GM23248 (cell line): ENCODE measurements at places on chromosomes 4 and X. TPM values are rescaled to one million over a fixed set of nuclear protein-coding genes. Genes with fewer than 3 reads are reported as not detected.

DNA sequence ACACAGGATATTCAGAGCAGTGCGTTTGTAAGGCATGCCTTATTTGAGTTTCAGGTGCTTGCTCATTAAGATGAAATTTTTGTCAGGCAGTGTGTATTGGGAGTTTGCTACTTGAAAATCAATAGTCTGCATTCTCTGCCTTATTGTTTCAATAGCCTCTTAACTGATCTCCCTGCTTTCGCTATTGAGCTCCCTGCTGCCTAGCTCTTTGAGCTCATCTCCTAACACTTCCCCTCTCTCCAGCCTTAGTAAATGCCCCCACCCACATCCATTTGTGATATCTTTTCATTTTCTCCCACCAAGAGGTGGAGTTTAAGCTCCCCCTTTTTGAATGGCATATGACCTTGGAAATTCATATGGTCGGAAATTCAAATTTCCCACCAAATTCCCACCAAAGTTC is 256.6 kb downstream of the IL1RAPL1 start:
- H3K4me3 ChIP-seq: no peak overlapping the region
- H3K36me3 ChIP-seq: no peaks in the 10 kb centered on the region
- no peaks in the 10 kb centered on the region for H3K4me1 ChIP-seq
- DNase-seq: no peak

GRCh38 chr4:122823476-122823875 is 3.2 kb upstream of the FGF2 start:
- H3K4me3 ChIP-seq: no peak overlapping the region
- DNase-seq: peak; percentile 40
- H3K4me1 ChIP-seq: peaks cover 31% of the 10 kb centered on the region
- H3K27ac ChIP-seq: no peak overlapping the region
- H3K27me3 ChIP-seq: no peaks in the 10 kb centered on the region
- peaks cover 3% of the 10 kb centered on the region for H3K36me3 ChIP-seq

DNA sequence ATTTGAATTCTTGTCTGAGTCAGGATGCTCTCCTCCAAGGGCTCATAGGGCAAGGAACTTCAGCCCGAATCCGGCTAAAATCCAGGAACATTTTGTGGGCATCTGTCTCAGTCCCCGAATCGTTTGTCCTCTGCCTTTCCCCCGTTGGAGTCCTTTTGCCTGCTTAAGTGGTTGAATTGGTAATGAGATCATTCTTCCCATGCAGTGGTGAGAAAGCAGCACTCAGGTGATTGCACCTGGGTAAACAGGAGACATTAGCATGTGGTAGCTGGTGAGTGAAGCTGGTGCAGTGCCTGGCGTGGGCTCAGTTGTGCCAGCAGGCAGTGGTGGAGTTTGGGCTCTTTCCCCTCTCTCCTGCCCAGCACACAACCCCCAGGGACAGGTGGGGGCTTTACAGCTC is 61.9 kb upstream of the MTM1 start:
- H3K4me1 ChIP-seq: peaks cover 30% of the 10 kb centered on the region
- no peaks in the 10 kb centered on the region for H3K27me3 ChIP-seq
- H3K36me3 ChIP-seq: no peaks in the 10 kb centered on the region
- no peak overlapping the region for H3K4me3 ChIP-seq
- peak; percentile 28 for DNase-seq

- DNase-seq: no peak
- no peaks in the 10 kb centered on the region for H3K36me3 ChIP-seq
- H3K4me1 ChIP-seq: no peaks in the 10 kb centered on the region
- 0 out of 2 replicates have a peak, but pooled peaks cover 2% of the 10 kb centered on the region for H3K27me3 ChIP-seq
- no peak overlapping the region for H3K4me3 ChIP-seq
- H3K27ac ChIP-seq: no peak overlapping the region
Measured at GRCh38 chr4:146063143-146063542, 112.4 kb upstream of the LSM6 start.

GRCh38 chr4:33296876-33297455 is 2576.8 kb downstream of the PCDH7 start:
- no peaks in the 10 kb centered on the region for H3K36me3 ChIP-seq
- no peak overlapping the region for H3K27ac ChIP-seq
- DNase-seq: no peak
- no peaks in the 10 kb centered on the region for H3K4me1 ChIP-seq

DNA sequence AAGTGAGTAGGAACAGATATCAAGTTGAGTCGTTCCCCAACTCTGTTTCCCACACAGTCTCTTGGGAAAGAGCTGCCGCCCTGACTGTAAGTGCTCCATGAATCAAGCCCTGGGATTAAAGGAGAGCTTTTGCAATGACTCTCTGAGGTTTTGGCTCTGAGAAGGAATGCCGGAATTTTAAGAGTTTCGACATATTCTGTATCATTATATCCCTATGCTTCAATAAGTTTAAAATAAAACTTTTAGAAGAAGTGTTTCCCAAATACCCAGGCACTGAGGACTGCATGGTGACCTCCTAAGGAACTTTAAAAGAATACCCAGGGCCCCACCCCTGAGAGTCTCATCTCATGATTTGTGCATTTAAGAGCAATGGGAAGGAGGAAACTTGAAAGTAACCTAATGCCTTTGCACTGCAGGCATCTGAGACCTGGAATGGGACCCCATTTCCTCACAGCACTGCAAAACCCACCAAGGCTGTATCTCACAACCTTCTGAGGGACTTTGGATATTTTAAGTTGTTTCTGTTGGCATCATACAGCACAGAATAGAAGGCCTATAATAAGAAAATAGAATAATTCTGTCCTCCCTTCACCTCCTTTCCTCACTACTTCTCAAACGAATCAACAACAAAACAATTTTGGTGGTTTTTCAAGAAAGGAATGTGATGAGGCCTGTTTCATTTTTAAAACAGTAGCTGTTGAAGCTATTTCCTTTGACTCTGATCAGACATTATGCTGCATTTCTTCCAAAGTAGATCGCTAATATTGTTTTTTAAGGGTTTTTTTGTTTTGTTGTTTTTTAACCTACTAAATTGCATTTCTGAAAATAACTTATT is 121.2 kb downstream of the GASK1B start:
- H3K27ac ChIP-seq: peak overlapping the region; percentile 68
- H3K36me3 ChIP-seq: no peaks in the 10 kb centered on the region
- H3K4me1 ChIP-seq: peaks cover 29% of the 10 kb centered on the region
- DNase-seq: peak; percentile 96
- H3K27me3 ChIP-seq: no peaks in the 10 kb centered on the region

GRCh38 chr4:5801696-5802095 is 90.7 kb downstream of the EVC start:
- no peaks in the 10 kb centered on the region for H3K4me1 ChIP-seq
- peak; percentile 8 for DNase-seq
- no peak overlapping the region for H3K27ac ChIP-seq
- no peak overlapping the region for H3K4me3 ChIP-seq

DNA sequence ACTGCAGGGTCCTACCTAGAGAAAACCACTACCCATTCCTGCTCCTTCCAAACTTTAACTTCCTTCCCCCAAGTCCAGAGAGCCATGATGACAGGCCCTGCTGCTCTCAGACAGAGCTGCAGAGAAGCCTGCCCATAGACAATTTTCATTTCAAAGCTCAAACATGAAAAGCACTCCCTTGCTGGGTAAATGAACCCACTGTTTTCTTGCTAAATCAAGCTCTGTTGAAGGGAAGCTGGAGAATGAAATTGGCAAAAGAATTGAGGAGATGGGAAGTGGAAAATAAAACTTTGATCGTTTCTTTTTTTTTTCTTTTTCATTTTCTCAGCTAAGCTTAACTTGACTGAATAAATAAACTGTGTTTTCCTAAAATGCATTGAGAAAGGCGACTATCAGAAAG is 331.1 kb upstream of the CPEB2 start:
- H3K27me3 ChIP-seq: no peaks in the 10 kb centered on the region
- no peaks in the 10 kb centered on the region for H3K36me3 ChIP-seq
- H3K4me3 ChIP-seq: no peak overlapping the region
- H3K4me1 ChIP-seq: no peaks in the 10 kb centered on the region
- DNase-seq: no peak
- H3K27ac ChIP-seq: no peak overlapping the region

DNA sequence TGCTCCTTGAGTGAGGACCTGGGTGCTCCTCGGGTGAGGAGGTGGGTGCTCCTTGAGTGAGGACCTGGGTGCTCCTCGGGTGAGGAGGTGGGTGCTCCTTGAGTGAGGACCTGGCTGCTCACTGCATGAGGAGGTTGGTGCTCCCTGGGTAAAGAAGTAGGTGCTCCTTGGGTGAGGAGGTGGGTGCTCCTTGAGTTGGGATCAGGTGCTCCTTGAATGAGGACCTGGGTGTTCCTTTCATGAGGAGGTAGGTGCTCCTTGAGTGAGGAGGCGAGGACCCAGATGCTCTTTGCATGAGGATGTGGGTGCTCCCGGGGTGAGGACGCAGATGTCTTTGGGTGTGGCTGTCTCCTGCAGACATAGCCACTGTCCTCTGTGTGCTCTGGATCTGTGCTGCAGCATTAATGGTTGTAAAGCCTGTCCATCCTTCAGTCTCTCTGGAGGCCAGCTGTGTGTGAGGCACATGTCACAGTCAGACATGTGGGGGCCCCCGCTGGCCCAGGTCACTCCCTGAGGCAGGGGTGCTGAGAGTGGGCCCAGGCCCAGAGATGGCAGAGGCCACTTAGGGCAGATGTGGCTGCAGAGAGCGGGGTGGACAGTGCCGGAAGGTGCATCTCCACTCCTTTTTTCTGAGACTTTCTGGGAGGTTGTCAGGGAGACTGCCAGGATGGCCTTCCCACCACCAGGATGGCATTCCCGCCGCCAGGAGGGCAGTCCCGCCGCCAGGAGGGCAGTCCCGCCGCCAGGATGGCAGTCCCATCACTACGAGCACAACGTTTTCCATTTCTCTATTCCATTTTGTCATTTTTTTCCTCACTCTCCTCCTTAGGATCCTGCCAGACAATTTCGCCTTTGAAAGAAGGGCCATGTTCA is 101.8 kb downstream of the HMX1 start:
- no peak overlapping the region for H3K27ac ChIP-seq
- H3K27me3 ChIP-seq: peaks cover 12% of the 10 kb centered on the region; the same call in 1 of the 2 replicates
- H3K36me3 ChIP-seq: no peaks in the 10 kb centered on the region
- H3K4me3 ChIP-seq: no peak overlapping the region

TMEM154 gene
- total RNA-seq: 11.9 and 17.2 TPM in 2 replicates

- no peak overlapping the region for H3K27ac ChIP-seq
- no peak for DNase-seq
- no peaks in the 10 kb centered on the region for H3K27me3 ChIP-seq
- H3K4me3 ChIP-seq: no peak overlapping the region
- H3K4me1 ChIP-seq: no peaks in the 10 kb centered on the region
- no peaks in the 10 kb centered on the region for H3K36me3 ChIP-seq
Measured at GRCh38 chr4:69843932-69844331, 16.0 kb downstream of the SULT1E1 start.

- H3K27me3 ChIP-seq: no peaks in the 10 kb centered on the region
- no peaks in the 10 kb centered on the region for H3K36me3 ChIP-seq
- H3K27ac ChIP-seq: peak overlapping the region; percentile 22
- H3K4me1 ChIP-seq: peaks cover 11% of the 10 kb centered on the region; the same call in 1 of the 2 replicates
- no peak overlapping the region for H3K4me3 ChIP-seq
Measured at GRCh38 chr4:53497487-53498244, 93.6 kb downstream of the LNX1 start.

DNA sequence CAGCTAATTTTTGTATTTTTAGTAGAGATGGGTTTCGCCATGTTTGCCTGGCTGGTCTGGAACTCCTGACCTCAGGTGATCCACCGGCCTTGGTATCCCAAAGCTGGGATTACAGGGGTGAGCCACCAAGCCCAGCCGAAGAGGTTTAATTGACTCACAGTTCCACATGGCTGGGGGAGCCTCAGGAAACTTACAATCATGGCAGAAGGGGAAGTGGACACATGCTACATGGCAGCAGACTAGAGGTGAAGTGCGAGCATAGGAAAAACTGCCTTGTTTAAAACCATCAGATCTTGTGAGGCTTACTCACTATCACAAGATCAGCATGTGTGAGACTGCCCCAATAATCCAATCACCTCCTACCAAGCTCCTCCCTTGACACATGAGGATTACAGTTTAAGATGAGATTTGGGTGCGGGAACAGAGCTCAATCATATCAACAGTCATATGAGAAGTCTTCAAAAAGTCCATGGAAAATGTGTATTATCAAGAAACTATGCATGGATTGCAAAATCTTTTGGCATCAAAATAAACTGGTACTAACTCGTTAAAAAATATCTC is 25.8 kb upstream of the RPL39 start:
- peak overlapping the region; percentile 84 for H3K27ac ChIP-seq
- no peaks in the 10 kb centered on the region for H3K27me3 ChIP-seq
- no peak overlapping the region for H3K4me3 ChIP-seq
- DNase-seq: peak; percentile 71
- H3K36me3 ChIP-seq: no peaks in the 10 kb centered on the region

FGF13 gene
- total RNA-seq: 4.6 and 9.0 TPM in 2 replicates

DNA sequence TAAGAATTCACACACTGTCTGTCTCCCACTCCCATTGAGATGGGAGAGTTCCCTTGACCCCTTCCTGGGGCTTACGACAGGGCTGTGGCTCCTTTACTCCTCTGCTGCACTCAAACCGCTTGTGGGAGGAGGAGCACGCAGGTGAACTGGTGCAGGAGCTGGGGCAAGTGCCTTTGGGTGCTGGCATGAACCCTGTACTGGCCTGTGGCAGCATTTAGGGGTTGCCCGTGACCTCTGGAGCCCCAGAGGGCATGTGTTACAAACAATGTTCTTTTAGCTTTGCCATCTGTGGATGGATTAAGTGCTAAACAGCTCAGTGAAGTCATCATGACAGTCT is 21.8 kb upstream of the FTHL17 start:
- no peak overlapping the region for H3K4me3 ChIP-seq
- no peaks in the 10 kb centered on the region for H3K36me3 ChIP-seq
- DNase-seq: no peak
- no peak overlapping the region for H3K27ac ChIP-seq
- H3K27me3 ChIP-seq: no peaks in the 10 kb centered on the region

DNA sequence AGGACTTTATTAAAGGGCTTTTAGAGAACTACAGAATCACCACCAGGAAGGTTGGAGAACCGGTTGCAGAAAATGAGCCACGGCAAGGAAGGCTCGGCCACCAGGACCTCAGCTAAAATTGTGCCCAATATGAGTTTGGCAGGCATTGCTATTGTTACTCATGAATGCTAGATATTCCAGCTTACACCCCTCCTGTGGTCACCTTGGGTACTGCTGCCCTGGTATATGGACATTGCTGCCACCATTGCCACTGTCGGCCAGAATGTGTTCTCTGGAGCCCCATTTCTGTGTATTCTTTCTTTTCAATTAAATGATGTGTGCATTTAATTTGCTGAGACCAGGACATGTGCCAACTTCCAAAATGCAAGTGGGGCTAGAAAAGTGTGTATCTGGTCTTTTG is 626.7 kb upstream of the BOD1L1 start:
- peak; percentile 68 for DNase-seq
- peaks cover 9% of the 10 kb centered on the region; the same call in 1 of the 2 replicates for H3K27me3 ChIP-seq
- no peak overlapping the region for H3K4me3 ChIP-seq
- H3K4me1 ChIP-seq: no peaks in the 10 kb centered on the region

DNA sequence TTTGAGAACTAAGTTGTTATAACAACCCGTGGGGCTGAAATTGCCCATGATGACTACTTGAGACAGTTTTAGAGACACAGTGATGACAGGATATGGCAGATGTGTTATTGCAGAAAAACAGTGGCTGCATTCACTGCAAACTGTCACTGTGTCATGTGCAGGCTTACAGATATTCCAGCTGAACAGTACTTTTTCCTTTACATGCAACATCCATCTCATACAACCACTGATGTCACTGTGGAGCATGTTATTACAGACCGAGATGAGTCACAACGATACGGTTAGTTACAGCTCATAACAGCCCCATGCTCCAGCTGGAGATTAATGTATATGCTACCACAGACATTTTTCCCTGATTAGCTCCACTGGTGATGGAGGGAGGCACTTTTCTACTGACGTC is 207.4 kb downstream of the TMA16 start:
- DNase-seq: peak; percentile 5
- H3K4me3 ChIP-seq: no peak overlapping the region
- H3K27ac ChIP-seq: no peak overlapping the region
